ENCODE measurements at places on chromosomes 2 and 18. TPM values are rescaled to one million over a fixed set of nuclear protein-coding genes. Genes with fewer than 3 reads are reported as not detected.

DNA sequence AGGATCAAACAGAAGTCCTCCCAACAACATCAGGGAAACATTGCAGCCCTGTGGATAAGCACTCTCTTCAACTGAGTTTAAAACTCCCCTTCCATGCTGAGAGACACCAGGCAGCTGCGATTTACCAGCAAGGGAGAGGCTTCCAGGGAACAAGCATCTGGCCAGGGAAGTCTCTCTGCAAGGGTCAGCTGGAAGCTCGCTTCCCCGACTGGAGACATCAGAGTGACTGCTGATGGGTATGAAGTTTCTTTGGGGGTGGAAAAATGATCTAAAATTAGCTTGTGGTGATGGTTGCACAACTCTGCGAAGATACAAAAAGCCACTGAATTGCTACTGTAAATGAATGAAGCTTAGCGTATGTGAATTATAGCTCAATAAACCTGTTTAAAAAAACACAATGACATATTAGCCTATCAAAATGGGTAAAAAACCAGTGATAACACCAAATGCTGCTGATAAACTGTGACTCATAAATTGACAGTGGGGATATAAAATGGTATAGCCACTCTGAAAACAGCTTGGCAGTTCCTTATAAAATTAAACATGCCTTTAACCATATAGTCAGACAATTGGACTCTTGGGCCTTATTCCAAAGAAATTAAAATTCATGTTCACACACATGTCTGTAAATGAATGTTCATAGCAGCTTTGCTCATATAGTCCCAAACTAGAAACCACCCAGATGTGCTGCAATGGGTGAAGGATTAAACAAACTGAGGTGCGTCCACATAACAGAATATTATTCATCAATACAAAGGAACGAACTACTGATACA, 1082.0 kb downstream of the SOCS6 start:
- DNase-seq, result no peak

GRCh38 chr2:57881998-57882888, 164.4 kb upstream of the VRK2 start:
- no peak for DNase-seq

The WDSUB1 gene
- 11.0 TPM for total RNA-seq

The PPM1G gene
- total RNA-seq, result 47.1 TPM

DNA sequence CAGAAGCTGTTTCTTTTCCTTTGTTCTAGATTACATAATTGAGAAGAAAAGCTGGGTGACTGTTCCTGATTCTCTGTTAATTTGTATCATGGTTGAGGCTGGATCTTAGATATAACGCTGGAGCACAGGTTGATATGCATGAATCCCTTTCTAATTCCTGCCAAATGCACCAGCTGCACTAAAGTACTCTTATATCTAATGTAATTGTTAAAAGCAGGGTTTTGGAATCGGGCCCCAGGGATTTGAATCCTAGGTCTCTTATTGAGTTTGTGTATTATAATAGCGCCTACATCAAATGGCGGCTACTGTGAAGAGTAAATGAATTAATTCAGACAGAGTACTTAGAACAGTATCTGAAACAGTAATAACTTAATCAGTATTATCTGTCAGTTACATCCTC, 80.4 kb downstream of the MC4R start:
- DNase-seq, result no peak

DNA sequence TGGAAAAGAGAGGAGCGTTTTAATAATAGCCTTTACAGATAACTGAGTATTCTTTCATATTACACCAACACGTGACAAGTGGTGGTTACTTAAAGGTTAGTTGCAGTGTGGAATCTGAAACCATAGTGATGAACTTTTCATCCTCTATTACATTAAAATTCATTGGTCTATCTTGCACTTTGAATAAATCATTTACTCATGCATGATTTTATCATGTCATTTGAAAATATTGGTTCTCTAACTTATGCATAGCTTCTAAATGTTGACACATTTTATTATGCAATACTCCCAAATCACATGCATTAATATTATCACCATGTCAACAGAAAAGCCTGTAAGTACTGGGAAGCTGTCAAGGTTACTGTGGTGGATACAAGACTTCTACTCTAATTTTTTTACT, 1432.2 kb downstream of the LRP1B start:
- no peak for DNase-seq

DNA sequence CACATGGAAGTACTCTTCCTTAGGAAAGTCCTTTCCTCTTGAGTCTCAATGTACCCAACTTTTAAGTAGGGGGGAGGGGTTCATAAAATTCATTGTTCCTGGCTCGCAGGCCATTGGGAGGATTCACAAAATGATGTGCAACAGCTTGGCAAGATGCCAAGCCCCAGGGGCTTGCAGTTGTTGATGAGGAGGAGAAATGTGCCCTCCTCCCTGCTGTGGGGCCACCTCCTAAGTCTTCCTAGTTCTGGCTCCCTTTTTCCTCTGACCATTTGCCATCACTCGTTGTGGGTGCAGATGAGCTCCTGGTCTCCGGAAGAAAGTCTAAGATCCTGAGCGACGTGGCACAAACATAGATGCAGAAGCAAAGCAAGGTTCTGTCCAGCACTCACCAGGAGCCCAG, 435.4 kb downstream of the EIPR1 start:
- DNase-seq, result no peak

- no peak for DNase-seq
These were observed 13.0 kb upstream of the ARHGAP25 start for GRCh38 chr2:68721482-68722101.

DNA sequence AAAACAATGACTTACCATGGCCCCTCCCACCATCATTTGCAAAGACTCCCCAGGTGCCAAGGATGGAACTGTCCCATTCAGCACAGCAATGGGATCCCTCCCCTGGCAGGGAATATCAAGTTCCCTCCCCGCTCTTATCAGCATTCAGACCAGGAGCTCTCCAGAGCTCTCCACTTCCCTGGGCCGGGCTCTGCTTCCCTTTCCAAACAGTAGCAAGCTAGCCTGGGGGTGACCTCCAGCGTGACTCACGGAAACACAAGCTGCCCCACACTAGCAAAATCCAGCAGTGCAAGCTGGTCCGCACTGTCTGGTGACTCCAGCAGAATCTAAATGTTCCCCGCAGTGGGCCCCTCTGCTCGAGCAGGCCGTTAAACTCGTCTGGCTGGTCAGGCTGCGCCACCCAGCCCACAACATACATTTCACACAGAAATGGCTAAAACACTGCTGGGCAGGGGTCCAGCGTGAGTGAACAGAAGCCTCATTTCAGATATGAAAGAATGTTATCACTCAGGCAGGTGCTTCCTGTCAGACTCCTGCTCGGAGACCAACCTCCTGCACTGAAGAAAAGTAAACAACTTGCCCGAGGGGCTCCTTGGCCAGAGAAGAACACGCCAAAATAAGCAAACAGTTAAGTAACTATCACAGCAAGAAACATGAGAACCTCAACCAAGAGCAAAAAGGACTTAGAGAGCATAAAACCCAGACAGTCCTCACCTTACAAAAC, 33.9 kb downstream of the STAT1 start:
- peak; percentile 79 for DNase-seq

- no peak for DNase-seq
These were observed 970.5 kb upstream of the SLC39A10 start for GRCh38 chr2:194686569-194686968.

The CGREF1 gene
- 8.7 TPM for total RNA-seq

The FKBP7 gene
- 43.3 TPM for total RNA-seq

- DNase-seq, result no peak
These were observed 328.2 kb downstream of the LRRTM4 start for GRCh38 chr2:77193858-77194448.

DNA sequence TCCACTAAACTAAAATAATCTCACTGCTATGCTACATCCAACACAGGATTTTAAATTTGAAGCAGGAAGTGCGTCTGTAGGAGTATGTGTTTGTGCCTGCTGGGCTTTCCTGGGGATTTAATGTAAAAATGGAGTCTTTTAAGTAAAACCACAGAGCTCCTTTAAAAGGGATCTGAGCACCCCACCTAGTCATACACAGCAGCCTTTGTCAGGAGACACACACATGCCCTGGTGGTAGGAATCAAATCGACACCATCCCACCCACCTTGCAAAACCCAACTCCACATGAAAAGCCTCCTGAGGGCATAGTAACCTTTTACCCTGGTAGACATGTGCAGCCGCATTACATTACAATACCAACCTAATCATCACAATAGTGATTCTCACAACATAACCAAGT, 29.1 kb downstream of the UXS1 start:
- no peak for DNase-seq

- peak; percentile 87 for DNase-seq
These were observed 26.7 kb downstream of the RAMP1 start for GRCh38 chr2:237885931-237886684.

DNA sequence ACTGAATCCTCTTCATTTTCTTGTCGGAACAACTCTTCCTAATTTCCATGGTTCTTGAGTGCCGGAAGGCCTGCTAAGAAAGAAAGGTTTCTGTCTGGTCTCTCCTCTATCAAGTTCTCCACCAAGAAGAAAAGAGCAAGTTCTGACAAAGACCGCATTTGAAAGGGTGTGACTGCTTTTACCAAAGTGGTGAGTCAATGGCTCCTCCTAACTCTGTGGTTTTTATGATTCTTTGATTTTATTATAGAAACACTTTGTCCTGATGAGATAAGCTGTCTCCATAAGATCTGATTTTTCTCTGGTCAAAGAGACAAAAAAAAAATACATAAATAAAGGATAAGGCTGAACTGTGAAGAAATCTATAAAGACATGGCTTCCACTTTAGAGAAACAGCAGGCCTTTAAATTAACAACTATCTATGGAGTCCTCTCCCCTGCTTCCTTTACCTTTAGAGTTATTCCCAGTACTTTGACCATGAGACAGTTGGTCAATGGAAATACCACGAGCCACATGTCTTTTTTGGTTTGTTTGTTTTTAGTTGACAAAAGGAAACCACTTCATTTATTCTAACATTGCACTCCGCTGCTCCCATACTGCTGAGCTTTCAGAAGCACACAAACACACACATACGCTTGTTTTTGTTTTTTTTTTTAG, 67.7 kb downstream of the REL start:
- no peak for DNase-seq

GRCh38 chr2:239015218-239015900, 167.5 kb downstream of the TWIST2 start:
- no peak for DNase-seq

GRCh38 chr2:134086594-134087219, 167.2 kb upstream of the MGAT5 start:
- no peak for DNase-seq

- no peak for DNase-seq
These were observed 359.3 kb downstream of the CMPK2 start for GRCh38 chr2:6506361-6506794.

- DNase-seq, result no peak
These were observed 18.4 kb downstream of the ABI2 start for GRCh38 chr2:203346612-203347011.

GRCh38 chr2:168992591-168993349, 38.4 kb downstream of the ABCB11 start:
- DNase-seq, result no peak

GRCh38 chr2:161919873-161920272, 154.1 kb downstream of the DPP4 start:
- DNase-seq, result no peak

- no peak for DNase-seq
These were observed 436 bp upstream of the SMYD1 start for GRCh38 chr2:88067189-88067588.

The GYPC gene
- 98.9 TPM for total RNA-seq

DNA sequence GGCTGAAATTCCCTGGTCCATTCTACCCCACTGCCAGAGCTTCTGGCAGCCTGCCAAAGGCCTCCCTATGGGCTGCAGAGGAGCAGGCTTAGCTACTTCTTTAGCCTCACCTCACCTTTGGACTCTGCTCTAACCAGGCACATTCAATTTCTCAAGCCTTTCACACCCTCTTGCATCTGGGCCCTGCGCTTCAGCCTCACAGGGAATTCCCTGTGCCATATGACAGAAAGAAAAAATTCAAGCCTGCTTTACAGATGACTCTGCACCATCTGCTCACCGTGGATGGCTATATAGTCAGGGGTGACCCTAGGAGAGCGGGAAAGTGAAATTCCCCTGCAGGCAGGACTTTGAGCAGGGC, 62.5 kb downstream of the REEP1 start:
- no peak for DNase-seq

GRCh38 chr2:214899751-214900150, 90.3 kb upstream of the BARD1 start:
- no peak for DNase-seq

The PRR30 gene
- total RNA-seq, result not detected

Data from ovary (tissue), 10 donors.